HT-29 (cell line): ENCODE measurements at places on chromosomes 2 and 18.

GRCh38 chr2:189545418-189545817 is 35.2 kb downstream of the SLC40A1 start:
- no peak for DNase-seq

- DNase-seq: no peak
Measured at GRCh38 chr2:69734035-69734611, 7.8 kb upstream of the ANXA4 start.

GRCh38 chr2:241922411-241922810 is 52.9 kb downstream of the RTP5 start:
- DNase-seq: no peak

DNA sequence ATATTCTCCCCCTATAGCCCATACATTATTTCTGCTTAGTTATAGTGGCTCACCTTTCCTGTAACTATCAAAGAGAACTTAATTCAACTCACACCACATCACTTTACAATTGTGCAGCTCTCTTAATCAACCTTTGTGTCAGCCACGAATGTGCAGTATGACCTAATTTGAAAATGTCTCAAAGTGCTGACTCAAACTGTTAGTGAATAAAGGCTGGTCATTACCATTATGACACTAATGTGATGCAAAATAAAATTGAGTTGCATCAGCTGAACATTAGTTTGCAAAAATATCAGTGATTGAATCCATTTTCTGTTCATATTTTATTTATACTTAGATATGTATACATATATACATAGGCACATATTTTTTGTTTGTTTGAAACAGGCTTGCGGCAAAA is 251.8 kb downstream of the MEIS1 start:
- no peak for DNase-seq

GRCh38 chr18:48771641-48772375 is 179.0 kb downstream of the SMAD7 start:
- peak; percentile 37 for DNase-seq

DNA sequence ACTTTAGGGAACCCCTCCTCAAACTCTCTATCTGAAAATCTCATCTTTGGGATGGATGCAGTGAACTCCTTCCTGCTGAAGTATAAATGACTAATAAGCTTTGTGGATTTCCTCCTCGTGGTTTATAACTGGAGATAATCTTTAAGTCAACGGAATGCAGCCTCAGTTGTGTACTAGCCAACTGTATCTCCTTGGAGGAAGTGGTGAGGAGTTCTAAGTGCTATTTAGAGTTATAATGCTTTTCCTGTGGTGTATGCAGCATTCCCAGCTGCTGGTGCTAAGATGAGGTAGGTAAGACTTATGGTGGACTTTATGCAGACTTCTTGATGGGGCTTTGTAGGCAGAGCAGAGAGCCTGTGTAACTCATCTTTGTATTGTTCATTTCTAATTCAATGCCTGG is 90.9 kb downstream of the LYPD6B start:
- peak; percentile 22 for DNase-seq

DNA sequence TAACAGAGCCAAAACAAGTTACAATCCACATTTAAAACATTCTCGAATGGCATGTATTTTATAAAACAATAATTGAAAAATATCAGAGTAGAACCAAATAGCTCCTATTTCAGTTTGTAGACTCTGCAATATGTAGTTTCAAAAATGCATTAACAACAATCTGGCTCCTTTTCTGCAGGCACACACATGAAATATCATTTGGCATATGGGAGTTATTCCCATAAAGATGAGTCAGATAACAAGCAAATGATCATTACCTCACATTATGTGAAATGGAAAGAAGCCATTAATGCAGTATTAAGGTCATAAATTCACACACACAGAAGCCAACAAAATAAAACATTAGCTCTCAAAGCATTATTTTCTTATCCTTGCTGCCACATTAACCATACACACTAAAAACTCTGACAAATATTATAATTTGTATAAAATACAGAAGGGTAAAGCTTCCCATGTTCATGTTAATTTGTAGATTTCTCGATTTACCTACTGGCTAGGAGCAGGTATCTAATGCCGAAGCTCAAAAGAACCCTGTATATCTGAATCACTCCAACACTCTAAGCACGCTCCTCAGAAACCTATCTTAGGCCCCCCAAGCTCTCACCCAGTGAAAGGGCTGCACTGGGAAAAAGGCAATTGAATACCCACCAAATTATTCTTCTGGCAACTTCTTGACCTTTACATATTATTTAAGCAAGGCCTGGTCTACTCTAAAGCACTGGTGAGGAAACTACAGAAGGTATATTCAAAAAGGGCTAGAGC is 13.8 kb downstream of the NBAS start:
- DNase-seq: no peak

DNA sequence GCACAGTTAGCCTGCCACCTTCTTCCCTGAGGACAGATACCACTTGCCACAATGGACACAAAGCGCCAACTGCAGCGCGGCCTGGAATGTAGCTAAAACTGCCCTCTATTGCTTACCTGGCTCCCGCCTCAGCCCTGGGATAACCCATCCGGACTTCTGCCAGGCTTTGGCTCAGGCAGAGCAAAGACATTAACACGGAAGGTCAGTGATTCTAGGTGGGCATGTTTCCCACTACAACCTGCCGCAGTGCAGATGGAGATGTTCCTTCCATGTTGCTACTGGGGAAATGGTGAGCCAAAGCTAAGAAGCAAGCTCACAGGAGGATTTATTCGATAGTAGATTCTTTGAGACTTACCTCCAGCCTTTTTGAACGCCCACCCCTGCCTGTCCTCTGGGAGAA is 74.8 kb downstream of the XDH start:
- DNase-seq: no peak

- no peak for DNase-seq
Measured at GRCh38 chr2:120847700-120848321, 112.1 kb downstream of the GLI2 start.

DNA sequence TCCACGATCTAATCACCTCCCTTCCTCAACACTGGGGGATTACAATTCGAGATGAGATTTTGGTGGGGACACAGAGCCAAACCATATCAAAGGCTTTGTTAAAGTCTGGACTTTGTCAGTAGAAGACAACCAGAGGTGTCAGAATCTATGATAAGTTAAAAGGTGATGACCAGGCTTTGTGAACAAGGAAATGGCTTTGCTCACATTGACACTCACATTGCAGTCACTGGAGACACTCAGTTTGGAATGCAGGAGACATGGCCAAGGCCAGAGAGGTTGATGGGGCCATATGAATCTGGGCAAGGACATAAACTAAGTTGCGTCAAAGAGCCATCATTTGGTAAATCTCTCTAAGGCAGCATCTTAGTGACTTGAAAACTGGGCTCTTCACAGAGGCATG is 678.2 kb upstream of the FSHR start:
- DNase-seq: no peak

GRCh38 chr18:76306685-76307292 is 188.3 kb downstream of the ZNF516 start:
- no peak for DNase-seq

DNA sequence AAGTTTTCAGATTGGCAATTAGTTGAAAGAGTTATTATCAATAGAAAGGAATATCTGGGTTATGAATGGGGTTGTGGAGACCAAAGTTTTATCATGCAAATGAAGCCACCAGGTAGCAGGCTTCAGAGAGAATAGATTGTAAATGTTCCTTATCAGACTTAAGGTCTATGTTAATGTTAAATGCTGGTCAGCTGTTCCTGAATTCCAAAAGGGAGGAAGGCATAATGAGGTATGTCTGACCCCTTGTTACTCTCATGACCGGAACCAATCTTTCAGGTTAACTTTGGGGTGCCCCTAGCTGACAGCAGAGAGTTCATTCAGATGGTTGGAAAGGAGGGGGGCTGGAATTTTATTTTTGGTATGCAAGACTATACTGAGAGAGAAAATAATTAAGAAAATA is 47.9 kb downstream of the RIT2 start:
- no peak for DNase-seq

DNA sequence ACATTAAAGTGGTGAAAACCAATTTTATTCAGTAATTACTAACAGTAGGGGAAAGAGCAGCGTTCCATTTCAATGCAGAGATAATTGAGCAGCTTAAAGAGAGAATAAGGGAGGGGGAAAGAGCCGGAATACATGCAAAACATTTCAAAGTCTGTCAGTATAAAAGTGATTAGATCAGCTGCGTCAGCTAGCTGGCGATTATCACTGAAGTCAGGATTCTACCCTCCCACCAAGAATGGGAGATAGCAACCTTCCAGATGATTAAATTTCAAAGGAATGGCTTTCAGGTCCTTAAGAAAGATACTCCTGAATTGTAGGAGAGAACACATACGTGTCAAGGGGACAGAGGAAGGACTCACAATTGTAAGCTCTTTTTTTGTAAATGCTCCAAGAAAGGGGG is 2.7 kb upstream of the ZC3H6 start:
- no peak for DNase-seq

DNA sequence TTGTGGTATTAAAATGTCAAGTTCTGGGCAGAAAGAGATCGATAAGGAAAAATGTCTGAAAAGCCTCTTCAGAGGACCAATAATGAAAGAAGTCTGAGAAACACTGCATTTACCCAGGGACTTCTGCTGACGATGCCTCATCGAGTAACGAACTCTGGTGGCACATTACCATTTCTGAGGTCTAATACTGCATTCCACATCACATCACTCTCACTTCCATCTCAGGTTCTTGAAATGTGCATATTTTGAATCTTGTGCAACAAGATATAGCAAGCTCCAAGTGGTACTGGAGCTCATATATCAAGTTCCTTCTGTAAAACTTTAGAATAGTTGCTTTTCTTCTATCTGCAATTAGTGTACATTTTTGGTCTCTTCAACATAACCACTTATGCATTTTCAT is 619.1 kb upstream of the DDX18 start:
- DNase-seq: no peak

DNA sequence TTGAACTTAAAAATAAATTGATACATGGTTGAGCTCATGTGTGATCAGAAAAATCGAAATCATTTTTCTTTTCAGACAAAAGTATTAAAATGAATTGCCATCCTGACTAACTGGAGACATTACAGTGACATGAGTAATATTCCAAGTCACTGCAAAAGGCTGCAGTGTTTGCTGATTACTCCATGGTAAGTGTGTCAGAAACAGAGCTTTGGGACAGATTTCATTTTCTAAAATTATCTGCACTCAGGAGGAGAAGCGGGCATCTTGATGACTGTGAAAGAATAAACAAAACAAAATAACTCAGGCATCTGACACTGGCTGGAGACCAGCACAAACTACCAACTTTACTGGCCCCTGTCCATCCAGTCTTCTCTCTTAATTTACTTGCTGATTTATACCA is 312.3 kb upstream of the PIK3C3 start:
- no peak for DNase-seq

DNA sequence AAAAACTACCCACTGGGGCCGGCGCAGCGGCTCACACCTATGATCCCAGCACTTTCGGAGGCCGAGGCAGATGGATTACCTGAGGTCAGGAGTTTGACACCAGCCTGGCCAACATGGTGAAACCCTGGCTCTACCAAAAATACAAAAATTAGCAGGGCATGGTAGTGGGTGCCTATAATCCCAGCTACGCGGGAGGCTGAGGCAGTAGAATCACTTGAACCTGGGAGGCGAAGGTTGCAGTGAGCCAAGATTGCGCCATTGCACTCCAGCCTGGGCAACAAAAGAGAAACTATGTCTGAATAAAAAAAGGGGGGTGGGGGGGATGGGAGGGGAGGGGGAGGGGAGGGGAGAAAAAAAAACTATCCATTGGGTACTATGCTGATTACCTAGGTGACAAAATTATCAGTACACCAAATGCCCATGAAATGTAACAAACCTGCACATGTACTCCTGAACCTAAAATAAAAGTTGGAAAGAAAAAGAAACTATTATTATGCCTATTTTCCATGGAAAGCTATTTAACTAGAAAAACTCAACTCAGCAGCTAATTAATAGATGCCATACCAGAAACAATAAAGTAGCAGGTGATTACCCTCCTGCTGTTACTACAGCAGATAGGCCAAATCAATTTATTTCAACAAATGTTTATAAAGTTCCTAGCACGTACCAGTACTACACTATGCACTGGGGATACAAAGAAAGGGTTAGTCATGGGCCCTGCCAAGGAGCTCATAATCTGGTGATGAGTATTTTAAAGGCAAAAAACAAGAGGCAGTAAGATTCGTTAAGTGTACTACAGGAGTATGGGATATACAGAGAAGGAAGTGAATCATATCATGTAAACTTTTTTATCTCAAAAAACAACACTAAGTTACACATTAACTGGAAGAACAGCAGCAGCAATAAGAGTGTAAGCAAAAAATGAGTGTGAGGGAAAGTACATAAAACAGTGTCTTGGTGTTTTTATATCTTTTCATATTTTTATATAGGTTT is 112.8 kb upstream of the SLC39A10 start:
- peak; percentile 70 for DNase-seq

GRCh38 chr2:42298996-42299754 is 61.8 kb downstream of the COX7A2L start:
- no peak for DNase-seq

- DNase-seq: no peak
Measured at GRCh38 chr2:207603486-207603885, 21.7 kb downstream of the METTL21A start.

DNA sequence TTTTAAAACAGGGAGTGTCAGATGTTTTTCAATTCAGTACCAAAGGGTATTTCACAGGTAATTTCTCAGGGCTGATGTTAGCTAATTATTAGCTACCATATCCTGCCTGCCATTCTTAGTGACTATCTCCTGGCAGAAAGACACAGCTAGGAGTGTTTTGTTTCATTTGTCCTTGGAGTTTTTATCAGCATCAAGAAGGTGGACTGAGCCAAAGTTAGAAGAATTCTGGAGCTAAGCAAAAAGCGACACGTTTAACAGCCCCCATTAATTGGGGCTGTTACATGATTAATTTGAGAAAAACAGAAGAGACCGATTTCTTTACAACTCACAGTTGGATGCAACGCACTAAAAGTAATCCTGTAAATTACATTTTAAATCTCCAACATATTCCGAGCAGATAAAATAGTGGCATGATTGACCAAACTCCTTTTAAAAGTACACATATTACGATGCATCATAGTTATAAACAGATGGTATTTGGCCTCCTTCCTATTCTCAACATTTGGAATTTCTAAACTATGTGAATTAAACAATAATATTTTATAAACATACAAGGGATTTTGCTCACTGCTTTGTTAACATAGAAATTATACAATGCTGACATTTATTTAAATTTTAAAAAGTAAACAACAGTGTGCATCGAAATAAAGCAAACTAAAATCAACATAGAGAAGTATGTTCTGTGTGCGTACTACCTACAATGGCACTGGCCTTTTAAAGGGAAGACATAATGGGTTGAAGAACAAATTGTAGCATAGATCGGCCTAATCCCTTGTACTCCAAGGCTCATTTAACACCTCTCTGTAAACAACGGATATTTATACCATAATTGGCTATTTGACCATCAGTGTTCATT is 585.1 kb downstream of the ZEB2 start:
- peak; percentile 13 for DNase-seq
